ENCODE measurements at places on chromosomes 2 and 18. TPM values are rescaled to one million over a fixed set of nuclear protein-coding genes. Genes with fewer than 3 reads are reported as not detected.

Gene DNER
- polyA plus RNA-seq: 2,466 TPM

Gene RAMP1
- polyA plus RNA-seq: 38.6 TPM

Gene CCDC141
- polyA plus RNA-seq: 6.1 TPM

Gene OTOS
- not detected for polyA plus RNA-seq

Gene EML6
- polyA plus RNA-seq: 7.3 TPM
